ENCODE measurements at places on chromosomes 13 and 19.

DNA sequence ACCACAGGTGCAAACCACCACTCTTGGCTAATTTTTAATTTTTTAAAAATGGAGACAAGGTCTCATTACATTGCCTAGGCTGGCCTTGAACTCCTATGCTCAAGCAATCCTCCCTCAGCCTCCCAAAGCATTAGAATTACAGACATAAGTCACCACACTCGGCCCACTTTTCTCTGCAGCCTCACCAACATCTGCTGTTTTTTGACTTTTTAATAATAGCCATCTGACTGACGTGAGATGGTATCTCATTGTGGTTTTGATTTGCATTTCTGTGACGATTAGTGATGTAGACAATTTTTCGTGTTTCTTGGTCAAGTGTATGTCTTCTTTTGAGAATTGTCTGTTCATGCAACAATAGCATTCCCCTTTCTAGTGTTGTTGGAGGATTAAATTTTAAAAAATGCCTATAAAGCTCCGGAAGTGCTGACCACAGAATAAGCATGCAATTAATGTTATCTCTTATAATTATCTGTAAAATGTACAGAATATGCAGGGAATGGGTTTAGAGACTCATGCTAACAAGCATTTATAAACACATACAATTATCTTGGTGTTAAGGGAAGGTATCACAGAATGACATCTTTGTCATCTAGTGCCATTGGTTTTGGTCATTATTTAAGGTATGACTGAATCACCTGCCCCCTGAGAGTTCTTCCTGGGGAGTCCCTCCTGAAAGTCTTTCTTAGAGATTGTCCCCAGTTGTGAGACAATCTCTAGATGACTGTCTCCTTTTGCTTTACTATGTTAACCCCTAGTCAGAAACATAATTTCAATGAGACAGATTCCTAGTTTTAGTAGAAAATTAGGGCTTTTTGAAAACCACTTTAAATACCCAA, 118.5 kb upstream of the SERTM1 start:
- DNase-seq: no peak

GRCh38 chr19:38650911-38651584, 3.6 kb downstream of the ACTN4 start:
- DNase-seq: no peak

DNA sequence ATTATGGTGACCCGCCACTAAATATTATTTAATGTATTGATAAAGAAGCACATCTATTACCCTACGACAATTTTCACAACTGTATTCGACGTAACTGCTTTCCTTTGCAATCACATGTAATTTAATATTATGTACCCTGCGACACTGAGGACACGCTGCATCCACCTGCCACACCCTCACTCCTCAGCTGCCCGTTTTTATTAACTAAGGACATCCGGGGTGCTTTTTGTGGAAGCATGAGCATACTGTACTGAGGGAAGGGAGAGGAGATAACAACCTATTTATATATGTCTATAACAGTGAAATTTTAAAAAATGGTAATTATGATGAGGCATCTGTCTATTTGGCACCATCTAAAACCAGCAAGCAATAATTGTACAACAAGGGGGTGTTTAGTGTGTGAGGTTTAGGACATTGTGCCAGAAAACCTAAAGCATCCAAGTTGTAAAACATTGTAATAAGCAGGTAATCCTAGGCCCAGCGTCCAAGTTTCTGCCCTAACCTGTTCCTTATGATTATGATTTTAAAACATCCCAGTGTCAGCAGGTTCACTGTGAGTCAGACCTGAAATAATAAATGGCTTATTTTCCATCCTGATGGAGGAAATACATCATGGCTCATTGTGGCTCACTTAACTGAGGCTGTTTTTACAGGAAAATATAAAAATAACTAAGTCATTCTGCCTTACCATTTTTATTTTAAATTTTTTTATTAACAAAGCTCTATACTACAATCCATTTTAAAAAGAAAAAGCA, 56.3 kb downstream of the FOXO1 start:
- no peak for DNase-seq

DNA sequence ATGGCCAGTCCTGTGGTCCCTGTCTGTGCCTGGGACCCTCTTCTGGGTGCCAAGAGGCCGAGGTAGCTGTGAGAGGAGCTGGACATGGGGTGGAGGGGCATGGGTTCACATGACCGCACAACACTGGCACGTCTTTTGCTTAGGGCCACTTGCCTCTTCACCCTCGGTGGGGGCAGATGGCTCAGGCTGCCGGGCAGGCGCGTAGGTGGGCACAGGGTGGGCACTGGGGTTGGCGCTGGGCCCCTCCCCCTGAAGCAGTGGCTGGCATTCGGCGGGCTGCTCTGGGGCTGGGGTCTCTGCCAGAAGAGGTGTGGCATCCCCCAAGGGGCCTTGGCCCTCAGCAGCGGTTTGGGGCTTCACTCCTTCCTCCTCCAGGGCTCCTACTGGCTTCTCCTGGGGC, 8.4 kb downstream of the PALM3 start:
- DNase-seq: no peak

GRCh38 chr19:49956115-49956495, 4.9 kb downstream of the SIGLEC11 start:
- DNase-seq: no peak

- peak; percentile 8 for DNase-seq
Measured at GRCh38 chr13:105904034-105904742, 631.3 kb downstream of the EFNB2 start.

- DNase-seq: no peak
Measured at GRCh38 chr19:2372076-2372612, 12.1 kb downstream of the TMPRSS9 start.

- no peak for DNase-seq
Measured at GRCh38 chr13:100610391-100611347, 22.1 kb upstream of the GGACT start.

DNA sequence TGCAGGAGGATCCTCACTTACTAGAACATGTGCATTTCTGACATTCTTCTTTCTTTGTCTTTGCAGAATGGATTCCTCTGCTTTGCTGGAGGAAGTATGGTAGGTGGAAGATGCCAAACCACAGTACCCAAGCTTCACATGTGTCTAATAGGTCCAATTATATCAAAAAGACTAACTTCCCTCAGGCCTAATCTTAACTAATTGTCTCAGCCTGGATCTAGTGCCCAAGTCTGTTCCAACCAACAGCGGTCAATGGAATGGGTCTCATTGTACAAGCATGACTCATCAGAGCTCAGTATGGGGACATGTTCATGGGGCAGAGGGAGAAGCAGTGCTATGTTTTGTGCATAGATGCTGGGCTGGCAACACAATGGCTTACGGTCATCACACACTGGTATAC, 81.6 kb upstream of the CSNK1A1L start:
- DNase-seq: no peak

DNA sequence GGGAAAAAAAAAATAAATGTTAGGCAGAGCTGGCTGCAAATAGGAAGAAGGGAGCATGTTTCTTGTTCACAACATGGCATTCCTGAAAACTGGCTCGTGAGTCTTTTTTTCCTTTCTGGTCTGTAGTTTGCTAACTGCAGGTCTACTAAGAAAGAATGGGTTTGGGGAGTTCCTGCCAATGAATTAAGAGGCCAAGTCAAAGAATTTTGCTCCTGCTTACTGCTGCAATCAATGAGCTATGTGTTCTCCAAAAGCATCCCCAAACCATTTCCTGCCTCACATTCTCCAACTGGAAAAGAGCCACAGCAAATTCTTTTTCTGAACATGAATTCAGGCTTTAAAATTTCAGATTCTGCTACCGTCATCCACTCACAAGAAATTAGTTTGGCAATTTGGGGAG, 88.6 kb downstream of the DCT start:
- DNase-seq: no peak
